RPMI8226 (cell line): ENCODE measurements at places on chromosomes 11 and 22.
A peak's percentile ranks its signal among the peaks of the same experiment; 100 is the strongest.

DNA sequence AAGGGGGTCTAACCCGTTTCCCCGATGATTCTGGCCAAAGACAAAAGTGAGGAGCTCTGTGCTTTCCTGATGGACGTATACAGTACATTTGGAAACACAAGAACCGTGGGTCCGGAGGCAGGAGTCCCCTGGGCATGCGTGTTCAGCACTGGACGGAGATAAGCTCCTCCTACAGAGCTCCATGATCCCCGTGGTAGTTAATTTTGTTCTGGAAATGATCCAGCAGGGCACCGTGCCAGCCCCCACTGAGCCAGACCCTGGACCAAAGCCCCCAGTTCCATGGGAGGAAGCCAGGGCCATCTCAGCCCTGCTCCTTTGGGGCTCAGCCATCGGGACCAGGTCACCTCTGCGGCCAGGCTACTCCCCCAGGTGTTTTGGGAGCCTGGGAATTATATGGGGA lies 83.3 kb downstream of the TRMU start:
- DNase-seq: no peak

DNA sequence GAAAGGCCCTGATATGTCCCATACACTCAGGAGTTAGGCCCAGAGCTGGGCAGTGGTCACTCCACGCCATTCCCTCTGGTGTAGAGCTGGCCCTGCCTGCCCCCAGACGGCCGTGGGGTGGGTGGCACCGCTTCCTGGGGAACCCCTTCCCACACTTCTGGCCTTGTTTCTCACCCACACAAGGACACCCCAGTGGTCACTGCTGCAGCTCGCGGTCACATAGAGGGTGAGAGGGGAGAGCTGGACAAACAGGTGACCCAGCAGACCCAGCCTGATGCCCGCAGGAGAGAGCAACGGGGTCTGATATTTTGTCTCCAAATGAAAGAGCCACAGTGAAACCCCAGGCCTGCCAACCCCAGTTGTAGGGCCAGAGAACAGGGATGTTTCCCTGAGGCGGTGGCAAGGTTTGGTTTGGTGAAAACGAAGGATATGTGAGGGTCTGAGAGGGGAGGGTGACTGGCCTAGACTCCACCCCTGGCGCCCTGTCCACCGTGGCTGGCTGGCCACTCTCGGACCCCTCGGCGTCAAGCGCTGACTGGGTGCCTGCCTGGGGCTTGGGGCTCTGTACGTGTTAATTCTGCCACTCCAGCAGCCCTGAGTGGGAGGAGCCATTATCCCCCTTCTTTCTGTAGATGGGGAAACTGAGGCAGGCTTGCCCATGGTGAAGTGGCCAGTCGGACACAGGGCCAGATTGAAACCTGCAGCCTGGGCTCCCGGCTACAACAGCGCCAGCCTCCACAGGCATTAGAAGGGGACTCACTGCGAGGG lies 71.0 kb upstream of the PPARA start:
- DNase-seq: no peak

- no peak for DNase-seq
Observed at GRCh38 chr22:18085188-18085587, 7.4 kb downstream of the PEX26 start.

- no peak for DNase-seq
Observed at GRCh38 chr11:134068829-134069425, at the start of gene JAM3. TSS of gene JAM3 (plus strand) at chr11:134069072. CDS start at chr11:134069084, 12 bp downstream.

DNA sequence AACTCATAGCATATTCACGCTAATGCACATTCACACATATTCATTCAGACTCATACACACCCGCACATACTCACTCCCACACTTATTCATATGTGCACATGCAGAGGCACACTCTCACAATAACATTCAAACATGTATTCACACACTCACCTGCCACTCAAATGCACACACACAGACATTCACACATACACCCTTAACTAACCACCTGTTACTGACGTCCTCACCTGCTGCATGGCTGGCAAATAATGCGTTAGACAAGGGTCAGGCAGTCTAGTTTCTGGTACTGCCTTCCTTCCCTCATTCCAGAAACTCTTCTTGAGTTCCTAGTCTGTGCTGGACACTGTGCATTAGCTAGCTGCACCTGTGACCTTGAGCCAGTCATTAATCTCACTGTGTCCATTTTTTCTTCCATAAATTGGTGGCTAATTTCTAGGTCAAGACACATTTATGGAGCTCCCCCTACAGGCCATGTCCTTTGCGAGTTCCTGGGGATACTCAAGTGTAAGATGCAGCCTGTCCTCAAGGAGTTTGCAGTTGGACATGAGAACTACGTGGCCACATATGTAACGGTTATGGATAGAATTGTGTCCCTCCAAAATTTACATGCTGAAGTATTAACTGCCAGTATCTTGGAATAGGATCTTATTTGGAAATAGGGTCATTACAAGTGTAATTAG lies 34.5 kb upstream of the SEZ6L start:
- DNase-seq: peak; percentile 8

- no peak for DNase-seq
Observed at GRCh38 chr11:30412509-30412908, 89.6 kb downstream of the ARL14EP start.
